Cortex of kidney (tissue), 1 donor: ENCODE measurements at places on chromosomes 2 and 18.

GRCh38 chr2:8315531-8316165 lies 366.2 kb upstream of the ID2 start:
- DNase-seq = no peak

- DNase-seq = no peak
Measured at GRCh38 chr2:85018049-85018447, 47.1 kb downstream of the KCMF1 start.

DNA sequence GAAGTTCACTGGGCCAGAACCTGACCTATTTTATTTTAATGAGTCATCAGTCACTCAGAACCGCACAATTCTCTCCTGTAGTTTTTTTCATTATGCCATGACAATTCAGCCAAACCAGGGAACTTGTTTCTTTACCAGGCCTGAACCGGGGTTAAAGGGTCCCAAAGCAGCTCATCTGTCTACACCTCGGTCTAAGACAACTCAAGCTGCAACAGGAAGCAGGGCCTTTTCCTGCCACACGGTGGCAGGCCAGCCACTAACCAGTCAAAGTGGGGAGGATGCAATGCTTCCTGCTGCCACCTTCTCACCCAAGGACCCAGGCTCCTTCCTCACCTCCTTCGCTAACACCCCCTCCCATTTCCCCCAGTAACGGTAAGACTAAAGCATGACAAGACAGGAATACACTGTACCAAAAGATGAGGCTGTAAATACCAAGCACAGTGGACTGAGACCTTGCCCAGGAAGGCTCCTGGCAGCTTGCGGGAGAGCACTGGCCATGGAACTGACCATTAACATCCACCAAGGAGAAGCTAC lies 56.7 kb upstream of the ACKR3 start:
- DNase-seq = no peak

- no peak for DNase-seq
Measured at GRCh38 chr2:236581546-236581945, 11.9 kb downstream of the ACKR3 start.

DNA sequence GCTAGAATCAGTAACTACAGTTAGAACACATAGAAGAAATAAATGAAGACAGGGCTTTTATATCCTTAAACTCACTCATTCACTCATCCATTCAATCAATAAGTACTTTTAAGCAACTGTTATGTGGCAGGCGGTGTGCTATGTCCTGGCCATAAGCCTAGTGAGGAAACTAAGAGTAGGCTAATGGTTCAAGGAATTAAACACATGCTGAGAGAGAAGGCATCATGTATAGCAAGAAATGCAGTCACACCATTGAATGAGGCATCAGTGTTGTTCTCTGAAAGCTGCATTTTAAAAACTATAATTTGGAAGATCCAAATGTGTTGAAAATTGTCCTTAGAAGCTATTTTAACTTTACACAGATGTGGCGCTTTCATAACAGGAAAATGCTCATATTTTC lies 86.5 kb upstream of the DTNA start:
- DNase-seq = no peak

DNA sequence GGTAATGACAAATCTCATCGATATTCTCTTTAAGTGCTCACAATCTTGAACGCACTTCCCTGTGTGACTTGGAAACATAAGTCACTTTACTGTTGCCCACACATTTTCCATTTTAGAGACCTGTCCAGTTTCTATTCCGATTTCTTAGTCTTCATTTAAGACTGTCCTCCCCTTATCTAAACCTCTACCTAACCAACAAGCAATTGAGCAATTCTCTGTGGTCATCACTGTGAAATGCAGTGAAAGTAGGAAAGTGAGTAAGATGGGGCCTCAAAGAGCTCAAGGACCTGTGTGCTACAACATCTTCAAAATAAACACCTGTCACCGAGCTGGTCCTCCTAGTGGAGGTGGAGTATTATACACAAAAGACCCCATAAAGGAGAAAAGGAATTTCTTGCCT lies 184.4 kb downstream of the CNTNAP5 start:
- no peak for DNase-seq

DNA sequence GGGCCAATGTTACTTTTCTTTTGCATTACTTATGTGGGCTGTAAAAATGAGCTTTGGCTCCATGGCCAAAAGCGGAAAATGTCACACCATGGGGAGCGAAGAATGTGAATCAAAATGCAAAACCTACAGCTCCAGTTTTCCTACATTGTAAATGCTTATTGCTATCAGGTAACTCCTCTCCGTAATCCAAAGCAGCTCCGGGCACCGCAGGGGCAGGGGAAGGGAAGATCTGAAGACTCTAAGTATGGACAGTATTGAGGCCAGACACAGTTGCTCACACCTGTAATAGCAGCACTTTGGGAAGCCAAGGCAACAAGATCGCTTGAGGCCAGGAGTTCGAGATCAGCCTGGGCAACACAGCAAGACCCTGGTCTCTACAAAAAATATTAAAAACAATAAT lies 7.1 kb upstream of the AGFG1 start:
- no peak for DNase-seq

DNA sequence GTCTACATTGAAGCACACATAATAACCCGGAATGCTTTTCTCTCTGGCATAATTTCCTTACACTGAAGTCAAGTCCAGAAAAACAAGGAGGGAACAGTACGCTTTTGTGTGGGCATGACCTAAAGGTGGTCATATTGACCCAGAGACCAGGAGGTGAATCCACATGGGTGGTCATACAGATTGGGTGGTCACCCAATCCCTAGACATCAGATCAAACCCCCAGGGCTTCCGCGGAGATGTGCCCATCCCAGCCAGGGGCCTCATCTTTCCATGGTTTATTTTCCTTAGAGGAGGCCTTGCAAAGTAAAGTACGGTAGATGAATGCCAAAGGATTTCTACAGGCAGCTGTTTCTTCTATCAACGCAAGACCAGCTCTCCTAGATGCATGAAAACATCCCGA lies 38.8 kb downstream of the FAM168B start:
- no peak for DNase-seq

- no peak for DNase-seq
Measured at GRCh38 chr2:685421-685820, 8.2 kb upstream of the TMEM18 start.

GRCh38 chr2:144548088-144548487 lies 28.2 kb upstream of the ZEB2 start:
- no peak for DNase-seq

DNA sequence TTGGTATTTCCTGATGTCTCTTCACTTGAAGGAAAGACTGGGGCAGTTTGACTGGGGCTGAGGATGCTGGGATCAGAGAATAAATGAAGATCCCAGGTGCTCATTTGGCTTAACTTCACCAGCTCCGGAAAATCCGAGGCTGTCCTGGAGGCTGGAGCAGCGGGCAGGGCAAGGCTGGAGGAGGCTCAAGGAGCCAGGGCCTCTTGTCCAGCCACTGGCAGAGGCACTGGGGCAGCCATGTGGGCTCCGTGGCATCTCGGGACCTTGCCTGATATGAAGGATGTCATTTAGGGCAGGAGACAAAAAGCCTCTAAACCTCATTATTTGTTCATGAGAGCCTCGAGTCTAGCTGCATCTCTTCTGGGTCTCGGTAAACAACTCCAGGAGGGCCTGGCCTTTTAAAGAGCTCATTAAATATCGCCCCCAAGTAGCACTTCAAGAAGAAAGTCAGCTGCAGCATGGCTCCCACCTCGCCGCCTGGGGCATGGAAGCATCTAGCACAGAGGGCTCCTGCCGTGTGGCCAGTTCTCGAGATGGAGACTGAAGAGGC lies 13.5 kb upstream of the GPR55 start:
- no peak for DNase-seq

- DNase-seq = no peak
Measured at GRCh38 chr2:160352500-160352899, 141.1 kb downstream of the RBMS1 start.

DNA sequence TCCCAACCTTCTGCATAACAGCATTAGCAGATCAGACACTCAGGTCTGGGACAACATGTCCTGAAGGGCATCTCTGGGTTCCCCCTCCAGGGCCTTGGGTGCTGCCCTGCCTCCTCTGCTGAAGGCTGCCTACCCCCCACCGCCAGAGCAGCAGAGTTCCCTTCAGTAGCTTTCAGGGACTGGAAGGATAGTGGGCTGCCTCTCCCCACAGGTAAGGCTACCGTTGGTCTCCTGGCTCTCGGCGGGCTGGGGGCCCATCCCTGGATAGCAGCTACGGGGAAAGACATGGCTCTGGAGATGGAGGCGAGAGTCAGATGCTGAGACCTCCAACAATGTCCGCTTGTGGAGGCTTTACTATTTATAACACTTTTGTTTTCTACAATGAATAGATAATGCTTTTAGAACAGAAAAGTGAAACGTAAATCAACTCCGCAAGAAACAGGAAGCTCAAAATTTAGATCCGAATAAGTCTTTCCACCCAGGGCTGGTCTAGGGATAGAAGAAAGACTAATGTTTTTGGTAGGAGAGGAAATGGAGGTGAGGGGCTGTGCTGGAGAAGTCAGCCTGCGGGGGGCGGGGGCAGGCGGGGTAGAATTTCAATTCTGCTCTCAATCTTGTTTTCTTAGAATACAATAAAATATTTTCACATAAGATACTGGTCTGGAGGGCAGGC lies 58.4 kb downstream of the ARL4C start:
- no peak for DNase-seq
